Neural crest cell (in vitro differentiated cells): ENCODE measurements at places on chromosomes 6 and 20. TPM values are rescaled to one million over a fixed set of nuclear protein-coding genes. Genes with fewer than 3 reads are reported as not detected.

SLC12A5 gene
- 9.6 and 10.0 TPM in 2 replicates for total RNA-seq

NOX3 gene
- not detected in 2 replicates for total RNA-seq

TMEM200A gene
- 2.9 and 3.2 TPM in 2 replicates for total RNA-seq

DNA sequence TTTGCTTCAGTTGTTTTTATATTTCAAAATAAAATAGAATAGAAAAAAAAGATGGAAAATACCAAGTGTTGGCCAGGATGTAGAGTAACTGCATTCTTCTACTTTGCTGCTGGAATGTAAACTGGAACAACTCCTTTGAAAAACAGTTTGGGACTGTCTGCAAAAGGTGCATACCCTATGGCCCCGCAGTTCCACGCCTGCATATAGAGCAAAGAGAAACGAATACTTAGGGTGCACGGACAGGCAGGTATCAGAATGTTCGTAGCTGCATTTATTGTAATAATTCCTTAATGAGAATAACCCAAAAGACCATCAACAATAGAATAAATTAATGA is 603 bp upstream of the RAB23 start:
- H3K27ac ChIP-seq, result no peak overlapping the region
- no peaks in the 10 kb centered on the region for H3K27me3 ChIP-seq
- peak overlapping the region; percentile 98 for H3K4me3 ChIP-seq
- no peak for DNase-seq
- peaks cover 51% of the 10 kb centered on the region for H3K4me1 ChIP-seq

DNA sequence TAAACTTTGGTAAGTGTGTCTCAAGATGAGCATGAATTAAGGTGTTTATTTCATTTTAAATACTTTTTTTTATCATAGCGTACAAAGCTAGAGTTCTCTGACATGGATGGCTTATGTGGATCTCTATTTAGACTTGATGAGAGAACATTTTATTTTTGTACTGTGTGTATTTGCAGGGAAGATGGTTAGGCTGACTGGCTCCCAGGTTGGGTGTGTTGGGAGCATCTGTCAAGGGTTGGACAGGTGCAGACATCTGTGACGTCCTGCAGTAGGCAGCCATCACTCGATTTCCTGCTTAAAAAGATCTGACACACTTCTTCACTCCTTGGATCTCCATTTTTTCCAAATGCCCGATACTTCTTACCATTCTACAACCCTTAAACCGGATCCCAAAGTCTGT is 221.9 kb upstream of the QKI start:
- no peak for DNase-seq
- H3K4me3 ChIP-seq, result peak overlapping the region; percentile 17
- H3K27ac ChIP-seq, result no peak overlapping the region
- peaks cover 3% of the 10 kb centered on the region for H3K36me3 ChIP-seq

DNA sequence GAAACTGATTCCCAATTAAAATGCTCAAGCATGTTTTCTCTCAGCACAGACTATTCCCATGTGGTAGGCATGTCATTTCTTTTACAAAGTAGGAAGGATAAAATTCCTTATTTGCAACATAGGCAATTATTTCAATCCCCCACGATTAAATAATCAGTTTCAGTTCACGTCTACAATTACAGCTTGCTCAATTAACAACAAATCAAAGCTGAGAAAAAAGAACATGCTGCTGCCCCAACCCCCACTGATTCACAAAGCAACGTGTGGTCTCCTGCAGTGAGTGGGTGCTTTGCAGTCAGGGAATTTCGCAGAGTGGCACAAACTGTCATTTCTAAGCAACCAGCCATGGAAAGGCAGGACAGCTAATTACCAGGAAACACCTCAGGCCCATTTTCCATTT is 17.0 kb downstream of the RNASET2 start:
- H3K36me3 ChIP-seq, result peaks cover 2% of the 10 kb centered on the region
- no peak for DNase-seq
- H3K27me3 ChIP-seq, result no peaks in the 10 kb centered on the region
- peaks cover 7% of the 10 kb centered on the region for H3K4me1 ChIP-seq
- no peak overlapping the region for H3K27ac ChIP-seq

DNA sequence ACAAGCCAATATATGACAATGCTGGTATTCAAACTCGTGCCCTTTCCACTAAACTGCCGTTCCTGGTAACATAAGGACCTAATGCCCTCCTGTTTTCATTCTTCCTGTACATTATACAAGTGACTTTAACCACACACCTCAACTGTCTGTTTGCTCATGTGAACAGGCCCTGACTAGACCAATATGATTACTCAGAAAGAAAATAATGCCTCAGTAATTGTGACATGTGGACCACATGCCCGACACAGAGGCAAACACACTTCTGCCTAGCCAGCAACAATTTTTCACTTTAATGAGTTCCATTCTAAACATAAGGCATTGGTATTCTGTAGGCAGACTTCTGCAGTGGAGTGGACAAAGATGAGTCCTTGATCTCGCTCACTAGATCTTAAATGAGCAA is 30.0 kb downstream of the SLC22A16 start:
- H3K4me1 ChIP-seq, result no peaks in the 10 kb centered on the region
- peaks cover 2% of the 10 kb centered on the region for H3K27me3 ChIP-seq
- H3K27ac ChIP-seq, result no peak overlapping the region
- no peaks in the 10 kb centered on the region for H3K36me3 ChIP-seq
- H3K4me3 ChIP-seq, result no peak overlapping the region

DNA sequence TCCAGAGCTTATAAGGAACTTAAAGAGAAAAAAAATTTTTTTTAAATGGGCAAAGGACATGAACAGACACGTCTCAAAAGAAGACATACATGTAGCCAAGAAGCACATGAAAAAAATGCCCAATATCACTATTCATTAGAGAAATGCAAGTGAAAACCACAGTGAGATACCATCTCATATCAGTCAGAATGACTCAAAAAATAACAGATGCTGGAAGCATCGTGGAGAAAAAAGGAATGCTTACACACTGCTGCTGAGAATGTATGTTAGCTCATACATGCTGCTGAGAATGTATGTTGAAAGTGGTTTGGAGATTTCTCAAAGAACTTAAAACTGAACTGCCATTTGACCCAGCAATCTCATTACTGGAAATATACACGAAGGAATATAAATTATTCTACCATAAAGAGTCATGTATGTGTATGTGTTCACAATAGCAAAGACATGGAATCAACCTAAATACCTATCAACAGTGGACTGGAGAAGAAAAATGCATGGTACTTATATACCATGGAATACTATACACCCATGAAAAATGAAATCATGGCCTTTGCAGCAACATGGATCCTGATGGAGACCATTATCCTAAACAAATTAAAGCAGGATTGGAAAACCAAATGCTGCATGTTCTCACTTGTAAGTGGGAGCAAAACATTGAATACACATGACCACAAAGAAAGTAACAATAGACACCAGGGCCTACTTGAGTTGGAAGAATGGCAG is 5.2 kb downstream of the OR11A1 start:
- no peaks in the 10 kb centered on the region for H3K27me3 ChIP-seq
- peaks cover 5% of the 10 kb centered on the region for H3K4me1 ChIP-seq
- DNase-seq, result no peak
- H3K4me3 ChIP-seq, result no peak overlapping the region
- H3K27ac ChIP-seq, result no peak overlapping the region

- H3K27ac ChIP-seq, result no peak overlapping the region
- peaks cover 28% of the 10 kb centered on the region for H3K27me3 ChIP-seq
- H3K4me1 ChIP-seq, result no peaks in the 10 kb centered on the region
- DNase-seq, result no peak
- no peaks in the 10 kb centered on the region for H3K36me3 ChIP-seq
Observed at GRCh38 chr20:45450097-45450818, 19.3 kb upstream of the WFDC2 start.

- H3K27me3 ChIP-seq, result no peaks in the 10 kb centered on the region
- no peak overlapping the region for H3K27ac ChIP-seq
- H3K4me3 ChIP-seq, result no peak overlapping the region
- no peak for DNase-seq
- H3K4me1 ChIP-seq, result no peaks in the 10 kb centered on the region
- no peaks in the 10 kb centered on the region for H3K36me3 ChIP-seq
Observed at GRCh38 chr20:52787962-52788361, 184.2 kb upstream of the TSHZ2 start.

DNA sequence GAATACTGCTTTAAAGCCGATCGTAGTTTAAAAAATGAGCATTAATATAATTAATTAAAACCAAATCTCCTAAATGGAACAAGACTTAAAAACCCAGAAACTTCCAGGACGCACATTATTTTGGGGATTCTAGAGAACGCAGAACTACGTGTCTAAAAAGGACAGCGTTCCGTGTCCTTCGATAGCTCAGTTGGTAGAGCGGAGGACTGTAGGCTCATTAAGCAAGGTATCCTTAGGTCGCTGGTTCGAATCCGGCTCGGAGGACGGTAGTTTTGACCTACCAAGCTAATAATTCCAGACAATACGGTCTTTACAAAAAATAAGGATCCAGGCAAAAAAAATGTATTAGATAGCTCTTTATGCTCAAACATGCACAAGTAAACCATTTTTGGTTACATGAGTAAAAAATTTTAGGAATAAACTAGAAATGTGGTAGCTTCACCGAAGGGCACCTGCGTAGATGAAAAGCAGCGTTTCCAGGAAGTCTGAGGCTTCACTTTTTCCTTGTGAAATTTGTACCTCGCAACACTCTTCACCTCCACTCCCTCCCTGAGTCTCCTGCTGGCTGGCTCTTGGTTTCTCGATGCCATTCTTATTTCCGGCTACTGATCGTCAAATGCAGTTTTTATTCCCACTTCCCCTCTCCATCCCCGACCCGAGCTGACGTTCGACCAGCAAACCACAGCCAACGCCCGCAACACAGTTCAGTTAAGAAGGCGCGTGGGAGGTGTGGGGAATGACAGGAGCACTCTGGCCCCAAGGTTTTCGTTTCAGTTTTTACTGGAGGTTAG is 19.6 kb upstream of the ABT1 start:
- H3K36me3 ChIP-seq, result peaks cover 5% of the 10 kb centered on the region
- no peak overlapping the region for H3K27ac ChIP-seq
- peak overlapping the region; percentile 89 for H3K4me3 ChIP-seq
- H3K4me1 ChIP-seq, result peaks cover 8% of the 10 kb centered on the region

- H3K36me3 ChIP-seq, result peaks cover 8% of the 10 kb centered on the region
- no peak for DNase-seq
- no peak overlapping the region for H3K27ac ChIP-seq
- no peak overlapping the region for H3K4me3 ChIP-seq
- no peaks in the 10 kb centered on the region for H3K27me3 ChIP-seq
- H3K4me1 ChIP-seq, result no peaks in the 10 kb centered on the region
Observed at GRCh38 chr6:80610846-80611245, 504.4 kb downstream of the BCKDHB start.

- peaks cover 3% of the 10 kb centered on the region for H3K36me3 ChIP-seq
- H3K27ac ChIP-seq, result no peak overlapping the region
- peaks cover 66% of the 10 kb centered on the region for H3K4me1 ChIP-seq
- no peak for DNase-seq
- no peaks in the 10 kb centered on the region for H3K27me3 ChIP-seq
- no peak overlapping the region for H3K4me3 ChIP-seq
Observed at GRCh38 chr6:111795558-111795957, 77.7 kb downstream of the FYN start.

DNA sequence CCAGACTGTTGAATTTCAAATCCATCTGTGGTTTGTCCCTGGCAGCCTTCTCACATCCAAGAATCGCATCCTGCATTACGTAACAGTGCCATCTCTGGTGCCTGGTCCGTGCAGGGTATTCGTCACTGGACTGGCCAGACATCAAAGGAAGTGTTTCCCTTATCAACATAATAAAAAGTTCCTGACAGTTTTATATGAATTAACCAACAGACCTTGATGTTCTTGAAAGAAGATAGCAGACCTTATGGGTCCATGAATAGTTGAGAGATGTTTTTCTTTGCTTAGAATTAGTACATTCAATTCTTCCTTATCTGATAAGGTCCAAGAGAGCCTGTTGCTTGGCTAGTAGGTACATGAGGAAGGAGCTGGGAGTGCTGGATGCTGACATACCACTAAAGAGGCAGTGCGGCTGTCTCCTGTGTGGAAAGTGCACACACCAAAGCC is 77.6 kb downstream of the PHACTR2 start:
- DNase-seq, result no peak
- no peak overlapping the region for H3K27ac ChIP-seq
- peaks cover 28% of the 10 kb centered on the region for H3K4me1 ChIP-seq
- no peak overlapping the region for H3K4me3 ChIP-seq

DNA sequence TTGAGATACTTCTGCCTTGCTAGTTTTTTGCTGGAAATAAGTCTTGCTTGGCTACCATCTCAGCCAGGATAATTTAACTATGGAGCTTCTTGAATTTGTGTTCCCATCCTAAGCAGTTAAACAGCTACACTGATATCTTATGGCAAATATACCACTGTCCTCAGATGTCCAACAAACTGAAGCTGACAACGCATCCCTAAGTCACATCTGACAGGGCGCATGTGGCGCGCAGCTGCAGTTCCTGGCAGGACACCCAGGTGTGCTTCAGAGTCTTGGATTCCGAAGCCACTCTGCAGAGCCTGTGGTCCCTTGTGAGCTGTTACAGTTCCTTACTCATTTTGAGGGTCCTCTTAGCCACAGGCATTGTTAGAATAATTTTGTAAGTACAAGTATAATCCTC is 127.9 kb downstream of the WDR27 start:
- no peaks in the 10 kb centered on the region for H3K4me1 ChIP-seq
- no peaks in the 10 kb centered on the region for H3K27me3 ChIP-seq
- H3K4me3 ChIP-seq, result no peak overlapping the region
- peaks cover 21% of the 10 kb centered on the region for H3K36me3 ChIP-seq

DNA sequence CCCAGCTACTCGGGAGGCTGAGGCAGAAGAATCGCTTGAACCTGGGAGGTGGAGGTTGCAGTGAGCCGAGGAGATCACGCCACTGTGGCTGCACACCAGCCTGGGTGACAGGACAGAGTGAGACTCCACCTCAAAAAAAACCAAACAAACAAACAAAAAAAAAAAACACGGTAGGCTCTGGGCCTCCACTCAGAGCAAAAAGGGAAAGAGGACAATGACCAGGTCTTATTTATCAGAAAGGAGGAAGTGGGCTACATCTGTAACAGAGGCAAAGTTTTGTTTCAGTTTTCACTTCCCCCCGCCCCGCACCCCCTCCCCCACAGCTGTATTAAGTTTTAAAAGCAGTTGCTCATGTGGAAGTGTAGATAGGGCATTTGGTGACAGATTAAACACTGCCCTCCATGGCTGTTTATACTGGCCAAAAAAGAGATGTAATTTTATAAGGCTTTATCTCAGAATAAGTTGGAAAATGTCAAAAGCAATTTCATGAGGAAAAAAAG is 114.6 kb downstream of the RCAN2 start:
- H3K27ac ChIP-seq, result no peak overlapping the region
- no peaks in the 10 kb centered on the region for H3K36me3 ChIP-seq
- no peak overlapping the region for H3K4me3 ChIP-seq
- no peaks in the 10 kb centered on the region for H3K27me3 ChIP-seq

DNA sequence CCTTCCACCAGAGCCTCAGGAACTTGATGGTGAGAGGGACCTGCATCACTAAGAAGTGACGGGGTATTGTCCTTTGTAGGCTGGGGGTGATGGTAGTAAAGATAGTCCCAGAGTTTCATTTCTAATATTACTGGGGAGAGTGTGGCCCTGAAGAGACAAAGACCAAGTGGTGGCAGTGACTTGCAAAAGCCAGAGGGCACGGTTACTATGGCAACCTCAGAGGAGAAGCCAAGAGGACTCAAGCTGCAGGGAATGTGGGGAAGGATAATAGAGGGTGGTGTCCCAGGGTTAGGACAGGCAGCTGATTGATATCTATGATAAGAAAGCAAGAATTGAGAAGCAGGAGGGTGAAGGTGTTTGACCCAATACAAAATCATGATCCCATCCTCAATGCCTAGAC is 42.5 kb downstream of the HLA-G start:
- DNase-seq, result no peak
- no peaks in the 10 kb centered on the region for H3K36me3 ChIP-seq
- peaks cover 37% of the 10 kb centered on the region for H3K27me3 ChIP-seq
- no peak overlapping the region for H3K4me3 ChIP-seq
- peaks cover 5% of the 10 kb centered on the region for H3K4me1 ChIP-seq
